ENCODE measurements at places on chromosomes 5 and 9.

DNA sequence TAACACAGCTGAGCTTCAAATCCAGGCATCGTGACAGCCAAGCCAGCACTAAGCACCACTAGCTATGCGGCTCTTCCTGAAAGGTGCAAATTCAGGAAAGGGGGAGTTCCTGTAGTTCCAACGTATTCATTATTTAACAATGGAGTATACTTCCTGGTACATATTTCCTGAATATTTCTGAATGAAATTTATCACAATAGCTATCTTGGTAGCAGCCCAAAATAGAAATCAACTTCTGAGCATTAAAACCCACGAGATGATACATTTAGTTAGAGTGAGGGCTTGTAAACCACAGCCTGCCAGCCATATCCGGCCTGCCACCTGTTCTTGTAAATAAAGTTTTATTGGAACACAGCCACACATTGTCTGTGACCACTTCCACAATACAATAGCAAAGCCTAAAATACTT lies 109.7 kb upstream of the RETREG1 start:
- DNase-seq = no peak

GRCh38 chr5:171997011-171997410 lies 9.4 kb downstream of the FBXW11 start:
- DNase-seq = no peak

DNA sequence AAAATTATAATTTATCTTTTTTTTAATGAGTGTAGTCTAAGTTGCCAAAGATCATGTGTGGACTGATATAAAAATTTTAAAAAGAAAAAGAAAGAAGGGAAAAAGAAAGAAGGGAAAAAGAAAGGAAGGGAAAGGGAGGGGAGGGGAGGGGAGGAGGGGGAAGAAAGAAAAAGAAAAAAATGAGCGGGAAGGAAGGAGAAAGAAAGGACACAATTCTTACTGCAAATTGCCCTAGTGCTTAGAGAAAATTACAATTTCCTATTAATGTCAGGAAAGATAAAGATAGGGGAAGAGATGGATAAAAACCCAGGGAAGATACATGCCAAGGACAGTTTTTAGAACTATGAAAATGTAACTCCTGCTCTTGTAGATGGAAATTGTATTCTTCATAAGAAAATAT lies 789.7 kb upstream of the GRAMD2B start:
- no peak for DNase-seq

DNA sequence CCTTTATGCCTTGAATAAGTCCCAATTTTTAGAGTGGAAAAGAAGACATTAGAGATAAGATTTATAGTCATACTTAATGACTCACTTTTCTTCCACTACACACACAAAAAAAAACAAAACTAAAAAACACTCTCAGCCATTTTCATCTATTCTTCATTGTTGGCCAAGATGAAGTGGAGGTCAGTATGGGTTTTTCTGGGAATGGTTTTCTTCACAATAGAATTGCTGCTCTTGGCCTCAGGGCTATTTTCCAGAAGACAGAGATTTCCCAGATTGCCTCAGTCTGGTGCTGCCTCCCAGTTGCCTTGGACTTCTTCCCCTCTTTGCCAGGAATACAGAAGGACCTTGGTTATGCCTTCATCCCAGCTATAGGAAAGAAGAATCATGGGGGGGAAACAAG lies 463.7 kb downstream of the TMEM232 start:
- no peak for DNase-seq

- DNase-seq = no peak
These were observed 58.7 kb upstream of the RGMB start for GRCh38 chr5:98714710-98715288.

DNA sequence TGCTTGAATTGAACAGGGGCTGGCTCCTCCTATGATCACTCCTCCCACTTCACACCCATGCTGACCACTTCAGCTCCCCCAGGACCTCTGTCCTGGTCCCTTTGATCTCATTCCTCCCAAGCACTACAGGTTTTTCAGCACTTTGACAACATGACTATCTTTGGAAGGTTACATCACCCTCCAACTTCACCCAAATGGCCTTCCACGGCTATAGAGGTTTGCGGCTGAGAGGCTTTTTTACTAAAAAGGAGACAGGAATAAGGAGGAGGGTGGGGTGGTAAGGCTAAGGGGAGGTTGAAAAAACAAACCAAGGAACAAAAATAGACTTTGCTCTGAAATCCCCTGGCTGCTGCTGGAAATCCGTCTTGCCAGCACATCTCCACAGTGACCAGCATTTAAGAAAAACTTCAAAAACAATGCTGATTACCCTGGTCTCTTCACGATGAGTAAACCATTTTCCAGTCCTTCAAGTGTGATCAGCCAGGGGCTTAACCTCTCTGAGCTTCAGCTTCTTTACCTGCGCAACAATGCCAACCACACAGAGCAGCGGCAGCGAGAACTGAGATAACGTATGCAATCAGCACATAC lies 102.7 kb downstream of the DPYSL3 start:
- no peak for DNase-seq

DNA sequence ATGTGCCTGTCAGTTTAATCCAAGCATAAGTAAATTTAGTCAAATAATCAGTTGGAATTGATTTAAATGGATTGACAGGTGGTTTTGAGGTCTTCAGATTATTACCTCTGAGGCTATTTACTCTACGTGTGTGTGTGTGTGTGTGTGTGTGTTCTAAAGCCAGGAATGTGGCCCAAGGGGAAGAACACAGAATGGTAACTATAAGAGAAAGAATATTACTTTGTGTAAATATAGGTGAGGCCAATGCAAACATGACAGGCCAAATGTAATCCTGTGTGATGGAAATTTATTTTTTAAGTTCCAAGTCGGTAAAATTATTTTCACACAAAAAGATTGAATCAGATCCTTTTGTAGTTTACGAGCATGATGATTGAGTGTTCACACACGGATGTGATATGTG lies 390.0 kb downstream of the PLK2 start:
- no peak for DNase-seq

Measured in body of pancreas (tissue), 4 donors.